ENCODE measurements at places on chromosomes 7 and 10.

DNA sequence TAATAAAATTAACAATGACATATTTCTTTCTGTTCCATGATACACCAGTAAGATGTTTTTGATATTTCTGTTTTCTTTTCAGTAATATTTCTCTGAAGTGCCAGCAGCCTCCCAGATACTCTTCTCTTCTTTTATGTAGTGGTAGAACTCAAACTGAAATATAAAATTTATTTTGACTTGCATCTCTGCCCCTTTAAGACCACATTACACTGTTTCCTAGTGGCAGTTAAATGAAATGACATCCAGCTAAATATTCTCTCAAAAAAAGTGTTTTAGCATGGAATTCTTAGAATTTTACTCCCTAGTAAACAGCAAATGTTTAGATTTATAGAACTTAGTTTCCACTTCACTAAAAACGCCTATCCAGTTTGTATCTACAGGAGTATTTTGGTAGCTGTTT lies 237.2 kb upstream of the MTPN start:
- DNase-seq: no peak

DNA sequence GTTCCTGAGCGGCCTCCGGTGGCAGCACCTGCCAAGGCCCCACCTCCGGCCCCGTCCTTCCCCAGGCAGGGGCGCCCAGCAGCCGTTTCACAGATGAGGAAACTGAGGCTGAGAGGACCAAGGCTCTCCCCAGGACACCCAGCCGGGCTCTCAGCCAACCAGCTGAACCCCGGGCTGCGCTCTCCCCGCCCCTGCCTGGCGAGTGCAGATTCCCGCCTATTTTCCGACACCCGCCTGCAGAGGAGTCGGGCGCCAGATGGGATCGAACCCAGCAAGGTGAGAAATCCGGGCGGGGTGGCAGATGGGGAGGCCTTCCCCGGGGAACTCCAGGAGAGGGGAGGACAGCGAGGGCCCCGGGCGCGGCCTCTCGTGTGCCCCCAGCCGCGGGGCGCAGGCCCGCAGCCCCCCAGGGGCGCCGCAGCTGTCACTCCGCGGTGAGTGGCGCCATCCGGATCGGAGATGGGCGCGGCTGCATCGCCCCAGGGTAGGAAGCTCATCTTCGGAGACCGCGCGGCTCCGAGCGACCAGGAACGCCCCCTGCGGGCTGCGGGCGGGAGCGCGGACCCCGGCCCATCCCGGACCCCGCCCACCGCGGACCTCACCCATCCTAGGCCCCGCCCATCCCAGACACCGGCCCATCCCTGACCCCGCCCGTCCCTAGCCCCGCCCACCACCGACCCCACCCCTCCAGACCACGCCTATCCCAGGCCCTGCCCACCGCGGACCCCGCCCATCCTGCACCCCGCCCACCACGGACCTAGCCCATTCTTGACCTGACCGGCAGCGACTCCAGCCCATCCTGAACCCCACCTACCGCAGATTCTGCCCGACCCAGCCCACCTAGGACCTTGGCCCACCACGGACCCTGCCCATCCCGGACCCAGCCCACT lies 90.3 kb downstream of the MICALL2 start:
- DNase-seq: peak; percentile 58

DNA sequence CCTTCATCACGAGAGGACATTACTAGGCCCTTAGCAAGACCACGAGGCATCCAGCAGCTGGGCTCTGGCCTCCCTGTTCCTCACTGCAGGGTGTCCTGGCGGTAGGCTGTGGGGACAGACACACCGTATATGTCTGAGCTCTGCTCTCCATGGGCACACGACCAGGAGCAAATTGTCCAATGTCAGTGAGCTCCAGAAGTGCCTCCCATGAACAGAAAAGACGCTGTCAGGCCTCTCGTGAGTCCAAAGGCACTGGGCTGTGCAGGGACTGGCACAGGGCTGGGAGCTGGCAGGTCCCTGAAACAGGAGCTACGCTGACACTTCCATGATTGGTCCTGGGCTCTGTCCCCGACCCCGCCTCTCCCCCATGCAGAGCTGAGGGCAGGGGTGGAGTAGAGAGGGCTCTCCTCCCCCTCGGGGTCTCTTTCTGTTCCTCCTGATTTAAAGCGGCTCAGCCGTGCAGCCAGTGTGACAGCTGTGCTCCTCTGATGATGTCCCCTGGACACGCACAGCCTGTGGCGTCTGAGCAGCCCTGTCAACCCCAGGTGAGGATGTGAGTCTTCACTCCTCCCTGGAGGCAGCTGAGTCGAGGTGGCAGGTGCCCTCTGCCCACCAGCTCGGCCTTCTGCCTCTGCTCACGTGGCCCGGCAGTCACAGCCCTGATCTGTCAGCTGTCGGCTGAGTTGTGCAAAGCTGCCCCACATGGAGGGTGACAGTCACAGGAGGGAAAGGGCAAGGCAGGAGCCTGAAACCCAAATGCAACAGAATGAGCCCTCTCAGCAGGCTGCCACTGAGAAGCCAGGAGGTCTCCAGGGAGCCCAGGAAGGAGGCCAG lies 13.0 kb downstream of the ANTXRL start:
- DNase-seq: no peak

DNA sequence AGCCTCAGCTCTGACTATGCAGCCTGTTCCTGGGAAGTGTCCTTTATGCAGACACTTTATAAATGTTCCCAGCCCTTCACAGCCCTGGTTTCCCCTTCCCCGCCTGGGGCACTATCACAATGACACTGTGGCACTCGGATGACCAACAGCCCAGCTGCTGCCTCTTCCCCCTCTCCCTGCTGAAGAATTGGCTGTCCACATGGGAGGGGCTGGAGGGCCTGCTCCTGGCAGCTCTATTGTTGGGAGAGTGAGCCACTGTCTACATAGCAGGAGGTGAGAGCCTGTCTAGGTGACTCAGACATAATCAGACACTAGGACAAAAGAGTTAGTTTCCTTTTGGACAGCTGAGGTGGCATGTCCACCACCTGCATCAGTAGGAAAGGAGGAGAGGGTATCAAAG lies 437.5 kb downstream of the PLXNA4 start:
- DNase-seq: no peak

GRCh38 chr10:14859775-14860174 lies 18.9 kb upstream of the SUV39H2 start:
- no peak for DNase-seq

All from GM12892 (cell line).